ENCODE measurements at places on chromosomes 13 and 19. TPM values are rescaled to one million over a fixed set of nuclear protein-coding genes. Genes with fewer than 3 reads are reported as not detected.
A peak's percentile ranks its signal among the peaks of the same experiment; 100 is the strongest.

DNA sequence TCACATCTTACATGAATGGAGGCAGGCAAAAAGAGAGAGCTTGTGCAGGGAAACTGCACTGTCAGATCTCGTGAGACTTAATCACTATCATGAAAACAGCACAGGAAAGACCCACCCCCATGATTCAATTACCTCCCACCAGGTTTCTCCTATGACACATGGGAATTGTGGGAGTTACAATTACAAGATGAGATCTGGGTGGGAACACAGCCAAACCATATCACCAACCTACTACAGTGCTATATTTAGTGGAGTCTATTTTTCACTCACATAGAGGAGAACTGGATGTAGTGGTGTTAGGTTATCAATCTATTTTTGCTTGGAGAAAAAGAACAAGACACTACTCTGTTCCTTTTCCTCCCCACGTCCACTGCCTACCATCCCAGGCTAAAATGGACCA, 276.6 kb downstream of the KCTD12 start:
- DNase-seq = peak; percentile 24

- DNase-seq = no peak
Observed at GRCh38 chr13:106105153-106105552, 430.3 kb downstream of the EFNB2 start.

- peak; percentile 42 for DNase-seq
Observed at GRCh38 chr13:35704331-35704730, 227.8 kb upstream of the MAB21L1 start.

GRCh38 chr19:18879579-18880373, 16.2 kb downstream of the CERS1 start:
- no peak for DNase-seq

Gene ZNF773
- total RNA-seq = 34.7 TPM

Gene SPC24
- 12.3 TPM for total RNA-seq

Gene NOTCH3
- total RNA-seq = 163 TPM

Gene MEIS3
- 9.9 TPM for total RNA-seq

Gene NLRP4
- not detected for total RNA-seq
